ENCODE measurements at places on chromosomes 2 and 18. TPM values are rescaled to one million over a fixed set of nuclear protein-coding genes. Genes with fewer than 3 reads are reported as not detected.

GRCh38 chr2:145524836-145525235, 1004.9 kb upstream of the ZEB2 start:
- DNase-seq: no peak

DNA sequence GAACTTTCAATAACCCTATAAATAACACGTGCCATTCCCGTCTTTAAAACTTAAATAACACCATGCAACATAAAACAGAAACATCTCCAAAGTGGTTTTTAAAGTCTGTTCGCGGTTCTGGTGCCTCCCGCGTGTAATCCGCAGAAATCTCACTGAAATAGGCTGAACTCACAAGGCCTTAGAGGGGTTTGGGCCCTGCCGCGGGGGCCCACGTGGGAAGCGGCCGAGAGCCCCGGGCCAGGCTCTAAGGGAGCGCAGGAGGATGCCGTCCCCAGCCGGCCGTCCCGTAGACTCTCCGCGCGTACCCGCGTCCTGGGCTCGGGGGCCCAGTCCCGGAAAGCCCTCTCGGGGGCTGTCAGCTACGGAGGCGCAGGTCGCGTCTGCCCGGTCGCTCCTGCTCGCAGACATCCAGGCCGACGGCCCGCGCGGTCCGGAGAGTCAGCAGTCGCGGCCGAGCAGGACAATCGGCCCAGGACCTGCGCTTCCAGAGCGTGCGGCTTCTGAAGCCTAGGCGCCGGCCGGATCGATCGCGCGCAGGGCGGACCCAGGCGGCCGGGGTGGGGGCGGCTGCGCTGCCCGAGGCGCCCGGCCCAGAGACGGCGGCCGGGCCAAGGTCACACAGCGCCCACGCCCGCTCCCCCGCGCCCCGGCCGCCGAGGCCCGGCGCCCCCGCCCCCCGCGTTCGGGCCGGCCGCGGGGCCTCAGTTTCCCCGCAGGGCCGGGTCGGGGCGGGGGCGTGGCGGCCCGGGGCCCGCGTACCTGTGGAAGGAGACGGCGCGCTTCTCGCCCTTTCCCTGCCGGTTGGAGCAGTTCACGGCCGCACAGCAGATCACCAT, 558 bp downstream of the THAP4 start:
- peak; percentile 41 for DNase-seq

- no peak for DNase-seq
Observed at GRCh38 chr18:3725115-3725514, 275.1 kb downstream of the TGIF1 start.

DNA sequence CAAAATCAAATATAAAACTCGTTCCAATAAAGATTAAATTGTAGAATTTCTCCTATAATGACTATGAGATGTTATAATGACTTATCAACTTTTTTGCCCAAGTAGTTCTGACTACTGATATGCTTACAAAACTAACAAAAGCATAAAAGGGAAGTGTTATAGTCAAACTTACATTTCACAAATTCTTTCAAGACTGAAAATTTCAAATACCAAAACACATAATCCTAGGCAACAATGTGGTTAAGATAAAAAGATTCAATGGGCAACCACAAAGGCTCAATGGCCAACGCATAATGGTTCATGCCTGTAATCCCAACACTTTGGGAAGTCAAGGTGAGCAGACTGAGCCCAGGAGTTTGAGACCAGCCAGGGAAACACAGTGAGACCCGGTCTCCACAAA, 135.7 kb downstream of the USP34 start:
- DNase-seq: no peak

- DNase-seq: no peak
Observed at GRCh38 chr18:3048121-3048520, 35.2 kb upstream of the LPIN2 start.

GRCh38 chr2:19776941-19777514, 124.8 kb downstream of the TTC32 start:
- DNase-seq: no peak

MOCOS gene
- 3.7 TPM for total RNA-seq

DNA sequence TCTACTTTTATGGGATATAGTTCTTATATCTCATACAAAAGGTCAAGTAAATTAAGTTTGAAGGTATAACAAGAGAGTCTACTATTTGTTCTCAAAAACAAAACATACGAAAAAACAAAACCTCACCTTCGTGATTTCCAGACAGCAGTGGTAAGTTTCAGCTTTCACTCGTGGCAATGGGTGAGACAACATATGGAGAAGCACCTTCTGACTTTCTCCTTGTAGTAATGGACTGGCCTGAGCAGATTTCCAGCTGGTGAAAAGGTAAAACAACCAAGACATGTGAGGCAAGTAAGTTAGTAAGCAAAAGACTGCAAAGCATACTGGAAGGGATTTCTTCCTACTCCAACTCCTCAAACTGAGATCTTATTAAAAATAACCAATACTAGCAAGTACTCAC, 39.6 kb downstream of the RTTN start:
- no peak for DNase-seq

- DNase-seq: no peak
Observed at GRCh38 chr18:65737471-65737955, 13.3 kb upstream of the CDH7 start.

GRCh38 chr2:232610081-232610480, 23.3 kb upstream of the EFHD1 start:
- DNase-seq: no peak

CRYBA2 gene
- total RNA-seq: not detected

DNA sequence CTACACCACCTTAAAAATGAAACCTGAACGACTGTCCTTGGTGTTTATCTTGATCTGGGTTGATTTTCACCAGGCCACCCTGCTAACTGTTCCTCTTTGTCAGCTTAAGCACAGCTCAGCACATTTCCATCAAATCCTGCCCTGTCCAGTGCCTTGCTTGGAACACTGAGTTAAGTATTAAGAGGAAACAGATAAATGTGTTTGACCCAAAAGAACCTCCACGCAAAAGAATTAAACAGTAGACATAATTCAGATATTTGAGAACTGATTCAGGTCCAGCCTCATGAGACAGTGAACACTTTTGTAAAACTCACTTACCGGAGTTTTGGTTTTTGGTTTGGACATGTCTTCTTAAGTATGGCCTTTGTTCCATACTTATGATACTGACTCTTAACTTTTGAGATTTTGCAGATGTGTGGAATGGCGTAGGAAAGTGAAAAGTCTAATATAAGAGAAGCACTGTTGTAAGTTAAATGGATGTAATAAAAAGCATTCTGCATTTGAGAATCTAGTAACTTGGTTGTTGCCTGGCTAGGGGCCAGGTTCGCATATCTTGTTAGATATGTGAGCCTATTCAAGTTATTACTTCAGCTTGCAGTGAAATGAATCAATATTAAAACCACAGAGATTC, 88.9 kb upstream of the SERPINE2 start:
- DNase-seq: no peak

- DNase-seq: no peak
Observed at GRCh38 chr18:48802543-48803290, 148.0 kb downstream of the SMAD7 start.

PNPT1 gene
- total RNA-seq: 12.7 TPM

DNA sequence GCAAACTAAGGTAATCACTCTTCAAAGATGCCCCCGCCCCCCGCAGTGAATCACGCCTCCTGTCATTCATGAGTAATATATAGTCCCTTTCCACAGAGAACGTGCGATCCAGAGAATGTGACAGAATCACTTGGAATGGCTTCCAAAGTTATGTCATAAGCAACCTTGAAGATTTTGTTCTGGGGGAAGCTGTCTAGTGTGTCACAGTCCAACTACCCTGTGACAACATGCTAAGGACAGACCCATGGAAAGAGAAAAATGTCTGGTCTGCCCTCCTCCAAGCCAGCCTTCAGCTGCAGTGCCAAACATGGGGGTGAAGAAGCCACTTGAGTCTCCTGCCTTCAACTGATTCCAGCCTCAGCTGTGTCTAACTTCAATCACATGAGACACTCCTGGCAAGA, 259.1 kb downstream of the SS18 start:
- no peak for DNase-seq

CHRNG gene
- total RNA-seq: not detected

- no peak for DNase-seq
Observed at GRCh38 chr2:96092573-96092877, 23.8 kb downstream of the ADRA2B start.

Measured in Caki2 (cell line).